ENCODE measurements at places on chromosomes 7 and 10.

GRCh38 chr10:33098951-33099663, 141.1 kb upstream of the ITGB1 start:
- DNase-seq = no peak

DNA sequence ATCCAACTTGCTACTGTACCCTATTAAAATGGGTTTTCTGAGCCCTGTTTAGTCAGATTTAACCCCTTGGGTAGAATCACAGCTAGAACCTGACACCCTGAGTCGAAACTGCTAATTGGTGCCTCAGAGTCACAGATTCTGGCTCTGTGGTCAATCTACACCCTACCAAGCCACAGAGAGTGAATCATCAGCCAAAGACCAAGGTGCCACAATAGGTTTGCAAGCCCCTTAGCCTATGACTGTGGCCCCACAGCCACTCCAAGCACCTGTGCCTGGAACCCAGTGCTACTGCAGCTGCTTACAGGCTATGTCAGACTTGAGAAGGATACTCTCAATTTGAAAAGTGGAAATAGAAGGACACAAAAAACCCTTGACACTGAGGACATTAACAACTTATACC, 202.8 kb upstream of the KCND2 start:
- DNase-seq = no peak

- no peak for DNase-seq
These were observed 61.7 kb downstream of the VOPP1 start for GRCh38 chr7:55510621-55511020.

GRCh38 chr10:109591601-109592000, 331.7 kb downstream of the XPNPEP1 start:
- DNase-seq = no peak

GRCh38 chr10:43963379-43963778, 314.7 kb upstream of the ZNF32 start:
- DNase-seq = no peak

Measured in iPS DF 6.9 (cell line).